ENCODE measurements at places on chromosomes 5 and 9. TPM values are rescaled to one million over a fixed set of nuclear protein-coding genes. Genes with fewer than 3 reads are reported as not detected.

F2RL1 gene
- total RNA-seq: 0.52 TPM

OTP gene
- not detected for total RNA-seq

ZNF883 gene
- 3.1 TPM for total RNA-seq

RFK gene
- 7.8 TPM for total RNA-seq

DAPK1 gene
- total RNA-seq: 18.8 TPM

CEL gene
- total RNA-seq: not detected

CDH9 gene
- not detected for total RNA-seq

KCNV2 gene
- not detected for total RNA-seq

IGFBPL1 gene
- total RNA-seq: 1.0 TPM

AGXT2 gene
- total RNA-seq: not detected
